ENCODE measurements at places on chromosomes 3 and 15.

DNA sequence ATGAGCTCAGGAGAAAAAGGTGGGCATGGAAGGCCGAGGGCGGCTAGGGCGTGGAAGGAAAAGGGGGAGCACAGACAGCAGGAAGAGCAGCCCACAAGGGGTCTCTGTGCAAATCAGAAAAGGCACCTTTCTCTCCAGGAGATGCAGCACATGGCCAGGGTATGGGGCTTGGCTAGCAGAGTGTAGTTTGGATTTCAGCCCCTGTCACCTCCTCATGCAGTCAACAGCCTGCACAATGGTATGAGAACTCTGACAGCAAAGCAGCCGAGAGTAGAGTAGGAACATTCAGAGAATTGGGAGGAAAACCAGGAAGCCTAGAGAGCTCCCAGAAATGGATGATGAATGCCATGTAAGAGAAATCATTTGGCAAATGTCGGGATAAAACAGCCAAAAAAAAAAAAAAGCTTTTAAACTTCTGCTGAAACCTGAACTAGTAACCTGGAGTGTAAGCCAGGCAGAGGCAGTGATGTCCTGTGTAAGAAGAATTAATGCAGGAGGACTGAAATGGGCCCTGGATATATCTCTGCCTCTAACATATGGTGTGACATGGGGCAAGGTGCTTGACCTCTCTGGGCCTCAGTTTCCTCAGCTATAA is 25.7 kb downstream of the FSTL1 start:
- no peak for DNase-seq

DNA sequence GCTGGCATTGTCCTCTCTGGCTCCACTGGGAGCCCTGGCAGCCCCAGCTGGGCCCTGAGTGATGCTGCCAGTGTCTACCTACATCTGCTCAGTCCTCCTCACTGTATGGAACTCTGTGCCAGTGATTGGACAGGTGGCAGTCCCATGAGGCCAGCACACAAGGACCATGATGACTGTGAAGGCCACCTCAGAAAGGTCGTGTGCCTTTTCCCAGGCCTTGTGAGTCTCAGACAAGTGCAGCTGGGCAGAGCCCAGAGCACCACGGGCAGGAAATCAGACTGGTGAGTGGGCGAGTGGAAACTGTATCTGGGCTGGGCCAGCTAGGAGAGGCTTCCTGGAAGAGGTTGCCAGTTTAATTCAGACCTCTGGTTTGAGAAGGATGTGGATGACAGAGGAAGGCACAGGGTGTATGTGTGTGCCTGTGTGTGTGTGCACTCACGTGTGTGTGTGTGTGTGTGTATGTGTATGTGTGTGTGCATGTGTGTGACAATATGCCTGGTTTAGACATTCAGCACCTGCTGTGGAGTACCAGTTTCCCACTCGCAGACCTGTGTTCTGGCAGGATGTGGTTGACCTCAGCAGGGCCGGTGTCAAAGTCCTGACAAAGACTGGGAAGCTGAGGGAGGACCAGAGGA is 7.0 kb downstream of the MAPKAPK3 start:
- DNase-seq, result no peak

GRCh38 chr3:189349772-189350171 is 178.0 kb downstream of the TPRG1 start:
- no peak for DNase-seq

DNA sequence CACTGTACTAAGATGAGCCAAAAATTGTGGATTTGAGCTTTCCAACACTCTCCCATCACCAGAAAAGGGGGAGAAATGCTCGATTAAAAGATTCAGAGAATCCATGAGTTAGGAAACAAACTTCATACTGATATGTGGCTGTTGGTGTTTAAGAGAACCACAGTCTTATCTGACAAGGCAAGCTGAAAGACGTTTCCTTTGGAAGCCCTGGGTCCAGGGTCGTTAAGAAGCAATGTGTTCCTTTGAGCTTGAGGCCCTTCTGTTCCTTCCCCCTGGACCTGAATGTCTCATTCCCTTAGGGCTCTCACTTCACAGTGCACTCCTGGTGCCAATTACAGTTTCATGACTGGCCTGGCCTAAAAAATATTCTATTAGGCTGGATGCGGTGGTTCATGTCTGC is 524.8 kb upstream of the PPP2R3A start:
- no peak for DNase-seq

DNA sequence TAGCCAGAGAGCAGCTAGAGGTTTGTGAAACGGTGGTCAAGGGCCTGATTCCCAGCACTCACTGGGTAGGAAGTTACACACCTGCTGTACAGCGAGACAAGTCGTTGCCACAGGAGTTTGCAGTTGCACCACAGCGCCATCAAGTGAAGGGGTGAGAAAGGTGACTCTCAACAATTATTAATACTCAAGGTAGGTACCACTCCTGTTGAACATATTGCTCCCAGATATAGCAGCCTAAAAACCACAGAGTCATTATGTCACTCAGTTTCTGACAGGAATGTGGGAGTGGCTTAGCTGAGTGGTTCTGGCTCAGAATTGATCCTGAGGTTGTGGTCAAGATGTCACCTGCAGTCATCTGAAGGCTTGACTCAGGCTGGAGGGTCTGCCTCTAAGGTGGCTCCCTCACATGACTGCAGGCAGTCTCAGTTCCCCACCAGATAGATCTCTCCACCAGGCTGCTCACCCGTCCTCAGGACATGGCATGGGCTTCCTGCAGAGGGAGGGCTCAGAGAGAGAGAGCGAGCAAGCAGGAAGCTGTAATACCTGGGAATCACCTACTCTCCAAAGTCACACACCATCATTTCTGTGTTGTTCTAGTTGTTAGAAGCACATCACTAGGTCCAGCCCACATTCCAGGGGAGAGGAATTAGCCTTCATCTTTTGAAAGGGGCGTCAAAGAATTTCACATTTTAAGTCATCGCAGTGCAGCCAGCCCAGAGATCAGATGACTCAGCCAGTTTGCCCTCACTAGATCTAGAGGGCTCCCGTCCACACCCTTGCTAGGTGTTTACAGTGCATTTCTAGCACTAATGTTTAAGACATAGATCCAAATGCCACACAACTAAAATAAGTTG is 17.0 kb upstream of the ANO10 start:
- no peak for DNase-seq

DNA sequence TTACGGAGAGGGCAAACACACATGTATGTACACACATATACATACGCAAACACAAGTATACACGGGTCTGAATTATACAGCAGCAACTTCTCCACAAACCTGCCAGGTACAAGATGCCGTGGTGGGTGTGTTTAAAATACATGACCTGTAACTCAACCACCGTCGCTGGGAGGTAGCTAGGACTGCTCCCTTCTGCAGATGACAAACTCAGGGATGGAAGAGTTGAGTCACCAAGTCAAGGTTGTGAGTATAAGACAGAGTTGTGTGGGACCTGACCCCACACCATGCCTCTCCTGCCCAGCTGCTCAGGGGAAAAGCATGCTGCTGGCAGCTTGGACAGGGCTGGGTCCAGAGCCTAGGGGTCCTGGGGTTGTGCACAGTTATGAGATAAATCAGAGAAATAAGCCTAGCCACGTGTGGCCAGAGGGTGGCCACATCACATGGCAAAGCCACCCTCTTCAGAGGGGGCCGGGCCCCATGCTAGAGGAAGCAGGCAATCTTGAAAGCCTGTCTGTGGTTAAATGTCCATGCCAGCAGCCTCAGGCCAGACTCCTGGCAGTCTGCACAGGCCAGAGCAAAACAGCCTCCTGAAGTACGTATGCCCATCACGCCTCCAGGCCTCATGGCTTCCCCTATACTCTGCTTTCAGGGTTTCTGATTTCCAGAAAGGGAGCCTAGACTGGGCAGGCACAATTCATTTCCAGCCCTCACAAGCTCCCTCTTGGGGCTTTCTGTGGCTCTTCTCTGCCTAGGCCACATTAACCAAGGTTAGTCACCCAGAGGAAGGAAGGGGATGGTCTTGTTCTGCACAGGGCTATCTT is 107.7 kb upstream of the RPL32 start:
- DNase-seq, result no peak

GRCh38 chr15:89656116-89656815 is 999 bp upstream of the KIF7 start:
- no peak for DNase-seq

GRCh38 chr3:145058483-145058882 is 1086.9 kb downstream of the DIPK2A start:
- no peak for DNase-seq

DNA sequence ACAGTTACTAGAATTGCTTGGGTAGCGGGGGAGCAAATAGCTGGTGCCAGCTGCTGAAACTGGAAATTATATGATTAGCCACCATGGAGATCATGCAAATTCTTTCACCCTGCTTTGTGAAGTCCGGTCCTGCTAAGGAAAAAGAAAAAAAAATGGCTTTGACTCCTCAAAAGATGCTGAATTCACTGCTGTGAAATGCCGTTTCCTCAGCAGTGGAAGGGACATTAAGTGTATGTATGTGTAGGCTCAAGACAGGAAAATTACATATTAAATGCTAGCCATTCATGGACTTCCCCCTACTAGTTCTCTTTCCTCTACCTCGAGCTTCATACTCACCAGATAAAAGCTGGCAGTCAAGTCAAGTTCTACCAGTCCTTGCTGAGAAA is 81.9 kb upstream of the ZBED2 start:
- no peak for DNase-seq

GRCh38 chr3:58202917-58203360 is 7.8 kb downstream of the DNASE1L3 start:
- no peak for DNase-seq

- DNase-seq, result no peak
These were observed 318.2 kb upstream of the TMCO5A start for GRCh38 chr15:37616215-37616614.

DNA sequence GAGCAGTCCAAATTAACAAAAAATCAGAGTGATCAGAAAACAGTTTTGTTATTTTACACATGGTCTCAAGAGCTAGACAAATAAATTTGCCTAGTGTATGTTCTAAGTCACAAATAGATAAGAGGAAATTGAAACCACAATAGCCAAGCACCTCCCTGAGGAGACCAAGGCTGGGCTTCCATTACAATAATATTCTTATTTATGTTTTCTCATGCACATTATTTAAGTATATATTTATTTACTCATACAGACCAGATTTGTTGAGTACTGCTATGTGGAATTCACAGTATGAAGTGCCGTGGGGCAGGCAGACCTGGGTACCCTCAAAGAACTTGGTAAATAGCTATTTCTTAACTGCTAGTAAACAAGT is 242.3 kb upstream of the ICE2 start:
- no peak for DNase-seq

- peak; percentile 53 for DNase-seq
These were observed 140.5 kb upstream of the TBL1XR1 start for GRCh38 chr3:177337541-177338331.

DNA sequence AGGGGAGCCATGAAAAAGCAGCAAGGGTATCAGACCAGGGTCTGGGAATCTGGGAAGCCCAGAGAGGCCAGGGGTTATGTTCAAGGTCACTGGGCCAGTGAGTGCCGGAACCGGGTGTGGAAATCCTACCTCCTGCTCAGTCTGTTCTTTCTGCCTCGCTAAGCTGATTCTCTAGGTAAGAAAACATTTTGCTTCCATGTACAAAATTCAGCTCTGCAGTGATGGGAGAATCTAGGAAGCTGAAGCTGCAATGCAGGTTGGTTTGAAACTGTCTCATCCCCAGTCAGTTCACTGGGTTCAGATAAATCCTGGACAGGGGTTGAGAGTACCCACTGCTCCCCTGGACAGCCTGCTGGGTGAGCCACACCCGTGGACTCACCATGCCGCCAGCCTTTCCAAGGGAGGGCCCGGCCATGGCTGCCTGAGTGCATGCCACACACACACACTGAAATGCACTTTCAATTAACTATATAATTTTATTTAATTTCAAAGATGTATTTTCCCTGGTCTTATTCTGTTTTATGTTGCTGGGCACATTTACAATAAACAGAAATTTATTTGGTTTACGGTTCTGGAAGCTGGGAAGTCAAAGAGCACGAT is 108.4 kb downstream of the CORO2B start:
- no peak for DNase-seq

DNA sequence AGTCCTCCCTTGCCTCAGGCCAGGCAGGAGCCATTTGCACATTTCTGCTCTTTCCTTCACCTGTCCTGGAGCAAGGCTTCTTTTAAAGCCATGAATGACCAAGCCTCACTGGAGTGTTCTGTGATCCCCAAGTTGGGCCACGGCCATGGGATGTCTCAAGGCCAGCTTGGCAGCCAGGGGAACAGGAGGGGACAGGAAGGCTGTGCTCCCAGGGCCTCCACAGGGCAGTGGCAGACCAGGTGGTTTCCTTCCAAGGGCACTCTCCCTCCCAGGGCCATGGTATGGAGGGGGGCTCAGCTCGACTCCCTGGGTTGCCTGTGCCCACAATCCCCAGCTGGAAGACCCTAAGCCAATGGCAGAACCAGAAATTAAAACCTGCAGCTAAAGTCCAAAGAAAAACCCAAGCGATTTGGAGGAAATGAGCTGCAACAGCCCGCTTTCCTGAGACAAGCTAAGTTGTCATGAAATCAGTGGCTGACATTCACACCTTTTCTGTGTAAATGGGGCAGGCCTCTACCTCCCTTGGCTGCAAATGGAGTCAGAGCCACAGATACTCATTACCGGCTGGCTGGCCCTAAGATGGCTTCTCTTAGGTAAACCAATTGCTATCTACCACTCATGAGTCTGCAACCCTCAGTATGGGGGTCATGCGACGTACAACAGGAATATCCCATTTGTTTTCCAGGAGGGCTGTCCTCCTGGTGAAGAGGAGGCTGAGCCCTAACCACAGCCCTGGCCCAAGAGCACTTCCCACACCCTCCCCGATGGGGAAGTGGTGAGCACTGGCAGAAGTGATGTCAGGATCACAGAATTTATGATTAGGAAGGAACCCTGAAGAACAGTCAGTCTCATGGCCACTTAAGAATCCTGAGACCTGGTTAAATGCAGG is 83.3 kb downstream of the SNRK start:
- DNase-seq, result no peak

- DNase-seq, result no peak
These were observed 936.1 kb upstream of the NR2F2 start for GRCh38 chr15:95394186-95395067.

GRCh38 chr15:67140078-67140833 is 74.9 kb downstream of the SMAD3 start:
- no peak for DNase-seq

DNA sequence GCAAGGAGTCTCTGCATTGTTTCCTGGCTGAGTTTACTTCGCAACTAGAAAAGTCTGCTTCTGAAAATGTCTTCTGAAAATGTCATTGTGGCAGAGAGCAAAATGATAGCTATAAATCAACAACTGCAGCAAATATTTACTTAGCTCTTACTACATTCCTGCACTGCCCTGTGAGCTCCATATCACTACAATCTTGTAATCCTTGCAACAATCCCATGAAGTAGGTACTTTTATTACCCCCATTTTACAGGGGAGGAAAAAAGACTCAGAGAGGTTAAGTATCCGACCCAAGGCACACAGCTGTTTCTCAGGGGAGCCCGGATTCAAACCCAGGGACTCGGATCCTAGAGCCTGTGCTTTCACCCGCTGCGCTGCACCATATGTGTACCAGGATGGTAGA is 34.2 kb upstream of the SPTBN5 start:
- no peak for DNase-seq

GRCh38 chr3:57100046-57100695 is 39.7 kb downstream of the SPATA12 start:
- peak; percentile 7 for DNase-seq

GRCh38 chr15:88454867-88455810 is 12.0 kb downstream of the MRPL46 start:
- DNase-seq, result no peak

Measured in stimulated activated CD8-positive, alpha-beta memory T cell treated with anti-CD3 and anti-CD28 coated beads, Interleukin-15, amount 100 ng/mL, for 4 hours (primary cell).